ENCODE measurements at places on chromosomes 7 and 10. TPM values are rescaled to one million over a fixed set of nuclear protein-coding genes. Genes with fewer than 3 reads are reported as not detected.

GRCh38 chr7:126803060-126803665 lies 449.6 kb downstream of the GRM8 start:
- no peak for DNase-seq

GRCh38 chr10:51800121-51800520 lies 100.7 kb upstream of the CSTF2T start:
- DNase-seq, result no peak

DNA sequence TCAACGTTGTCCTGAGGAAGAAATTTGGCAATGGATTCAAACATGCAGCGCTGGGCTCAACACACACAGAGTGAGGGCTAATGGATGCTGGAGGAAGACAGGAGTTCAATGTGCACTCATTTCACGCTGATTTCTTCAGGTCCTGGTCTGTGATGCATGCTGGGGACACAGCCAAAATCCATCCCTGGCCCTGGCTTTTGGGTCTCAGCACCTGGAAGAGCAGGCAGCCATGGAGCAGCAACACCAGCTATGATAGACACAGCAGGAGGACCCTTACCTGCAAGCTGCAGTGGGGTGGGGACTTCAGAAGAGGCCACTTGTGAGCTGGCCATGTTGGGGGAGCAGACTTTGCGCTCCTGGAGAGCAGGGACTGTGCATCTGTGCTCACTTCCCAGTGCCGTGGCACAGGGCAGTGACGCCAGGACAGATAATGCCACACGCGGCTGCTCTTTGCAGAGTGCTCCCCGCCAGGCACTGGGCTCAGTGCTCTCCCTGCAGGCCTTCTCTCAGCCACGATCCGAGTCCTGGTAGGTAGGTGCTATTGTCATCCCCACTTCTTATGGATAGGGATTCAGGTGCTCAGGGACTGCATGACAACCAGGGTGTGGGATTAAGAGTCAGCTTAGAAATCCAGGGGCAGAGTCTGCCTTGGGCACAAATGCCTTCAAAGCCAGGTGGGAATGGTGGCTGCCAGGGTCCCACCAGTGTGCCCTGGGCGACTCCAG lies 138.8 kb upstream of the UNC5B start:
- peak; percentile 35 for DNase-seq

CARD11 gene
- 0.22 TPM for polyA plus RNA-seq

MSANTD7 gene
- 2.8 TPM for polyA plus RNA-seq
